ENCODE measurements at places on chromosomes 1 and 21.
A peak's percentile ranks its signal among the peaks of the same experiment; 100 is the strongest.

- no peak for DNase-seq
These were observed 1.0 kb downstream of the MRAP start for GRCh38 chr21:32299695-32300094.

DNA sequence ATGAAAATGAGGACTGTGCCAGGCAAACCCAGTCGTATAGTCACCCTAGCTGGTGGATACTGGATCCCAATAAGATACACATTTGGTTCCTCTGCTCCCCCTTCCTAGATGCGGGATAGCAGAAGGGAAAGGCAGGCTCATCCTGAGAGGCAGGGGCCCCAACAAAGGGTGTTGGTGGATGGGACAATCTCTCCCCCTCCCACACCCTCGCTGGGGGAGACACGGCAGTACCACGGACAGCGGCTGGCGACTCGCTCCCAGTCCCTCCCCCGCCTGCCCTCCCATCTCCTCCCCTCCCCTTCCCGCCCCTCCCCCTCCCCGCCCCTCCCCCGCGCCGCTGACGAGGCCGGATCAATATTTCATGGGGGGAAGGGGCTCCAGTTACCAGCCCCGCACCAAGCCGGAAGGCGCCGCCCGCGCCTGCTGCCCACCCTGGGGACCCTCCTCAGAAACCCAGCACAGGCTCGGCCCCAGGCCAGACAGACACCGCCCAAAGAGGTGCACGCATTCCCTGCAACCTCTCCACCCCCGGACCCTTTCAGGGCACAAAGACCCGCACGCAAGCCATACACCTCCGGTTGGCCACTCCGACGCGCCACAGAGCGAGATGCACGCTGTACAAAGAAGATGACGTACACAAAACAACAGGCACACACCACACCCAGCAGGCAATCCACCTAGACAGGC is 11.5 kb downstream of the RIMS3 start:
- DNase-seq: no peak

DNA sequence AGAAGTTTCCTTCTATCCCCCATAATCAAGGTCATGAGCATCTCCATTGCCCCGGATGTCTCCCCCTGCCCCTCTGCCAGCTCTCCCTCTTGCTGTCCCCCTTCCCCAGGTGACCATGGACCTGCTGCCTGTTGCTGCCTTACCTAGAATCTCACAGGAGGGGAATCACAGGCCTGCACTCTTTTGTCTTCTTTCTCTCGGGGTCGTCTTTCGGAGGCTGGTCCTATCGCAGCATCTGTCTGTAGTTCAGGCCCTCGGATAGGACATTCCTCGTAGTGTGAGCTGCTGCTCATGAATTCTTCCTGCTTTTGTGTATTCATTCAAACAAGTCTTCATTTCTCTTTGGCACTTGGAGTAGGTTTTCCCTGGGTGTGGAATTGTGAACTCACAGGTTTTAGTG is 39.9 kb upstream of the ACTRT2 start:
- DNase-seq: no peak

DNA sequence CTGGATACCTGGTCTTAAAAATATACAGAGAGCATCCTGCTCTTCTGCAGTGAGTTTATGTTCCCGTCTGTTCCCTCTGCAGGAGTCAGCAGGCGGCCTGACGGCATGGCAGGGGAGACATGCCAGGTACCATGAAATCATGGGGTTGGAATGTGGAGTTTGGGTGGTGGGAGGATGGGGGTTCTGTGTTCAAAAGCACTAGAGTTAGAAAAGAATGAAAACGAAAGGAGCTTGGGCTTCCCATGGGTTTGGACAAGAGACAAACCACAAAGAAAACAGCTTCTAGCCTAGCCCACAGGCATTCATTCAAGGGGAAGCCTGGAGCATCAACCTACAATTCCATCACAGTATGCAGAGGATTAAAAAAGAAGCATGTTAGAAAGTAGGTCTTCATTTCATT is 59.9 kb downstream of the WARS2 start:
- DNase-seq: no peak

DNA sequence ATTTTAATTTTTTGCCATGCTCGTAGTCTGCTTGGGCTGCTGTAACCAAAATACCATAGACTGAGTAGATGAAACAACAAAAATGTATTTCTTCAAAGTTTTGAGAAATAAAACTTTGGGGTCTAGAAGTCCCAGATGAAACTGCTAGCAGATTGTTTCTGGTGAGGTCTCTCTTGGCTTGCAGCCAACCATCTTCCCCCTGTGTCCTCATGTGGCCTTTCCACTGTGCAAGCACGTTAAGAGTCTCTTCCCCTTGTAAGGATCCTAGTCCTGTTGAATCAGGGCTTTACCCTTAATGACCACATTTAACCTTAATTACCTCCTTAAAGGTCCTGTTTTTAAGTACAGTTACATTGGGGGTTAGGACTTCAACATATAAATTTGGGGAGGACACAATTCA is 86.6 kb downstream of the PTBP2 start:
- DNase-seq: no peak

GRCh38 chr1:175933801-175934200 is 190.4 kb upstream of the TNR start:
- no peak for DNase-seq

GRCh38 chr1:89901957-89902669 is 81.3 kb downstream of the LRRC8D start:
- no peak for DNase-seq

DNA sequence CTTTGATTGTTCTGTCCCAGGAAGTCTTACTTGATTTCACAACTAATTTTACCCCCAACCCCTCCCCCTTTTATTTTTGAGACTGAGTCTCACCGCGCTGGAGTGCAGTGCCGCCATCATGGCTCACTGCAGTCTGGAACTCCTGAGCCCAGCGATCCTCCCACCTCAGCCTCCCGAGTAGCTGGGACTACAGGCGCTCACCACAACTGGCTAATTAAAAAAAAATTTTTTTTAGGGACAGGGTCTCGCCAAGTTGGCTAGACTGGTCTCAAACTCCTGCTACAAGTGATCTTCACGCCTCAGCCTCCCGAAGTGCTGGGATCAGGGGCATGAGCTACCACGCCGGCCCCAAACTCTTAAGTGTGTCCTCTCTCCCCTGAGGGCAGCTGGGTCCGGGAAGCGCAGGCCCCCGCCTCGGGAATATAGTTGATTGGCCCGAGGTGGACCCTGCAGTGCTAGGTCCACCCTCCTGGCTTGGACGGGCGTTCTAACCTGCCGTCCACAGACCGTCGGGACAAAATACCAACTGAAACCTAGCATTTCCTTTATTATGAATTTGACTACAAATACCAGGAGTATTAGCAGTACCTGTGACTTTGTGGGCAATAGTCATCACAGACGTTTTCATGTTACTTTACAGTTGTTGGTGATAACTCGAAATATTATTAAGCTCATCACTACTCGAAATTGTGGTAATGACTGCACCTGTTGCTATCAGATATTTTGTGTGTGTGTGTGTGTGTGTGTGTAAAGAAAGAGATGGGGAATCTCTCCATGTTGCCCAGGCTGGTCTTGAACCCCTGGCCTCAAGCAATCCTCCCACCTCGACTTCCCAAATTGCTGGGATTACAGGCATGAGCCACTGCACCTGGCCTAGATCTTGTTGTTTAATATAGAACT is 642 bp upstream of the PARP1 start:
- no peak for DNase-seq

- DNase-seq: no peak
These were observed 55.8 kb upstream of the CLDN14 start for GRCh38 chr21:36535618-36536241.

DNA sequence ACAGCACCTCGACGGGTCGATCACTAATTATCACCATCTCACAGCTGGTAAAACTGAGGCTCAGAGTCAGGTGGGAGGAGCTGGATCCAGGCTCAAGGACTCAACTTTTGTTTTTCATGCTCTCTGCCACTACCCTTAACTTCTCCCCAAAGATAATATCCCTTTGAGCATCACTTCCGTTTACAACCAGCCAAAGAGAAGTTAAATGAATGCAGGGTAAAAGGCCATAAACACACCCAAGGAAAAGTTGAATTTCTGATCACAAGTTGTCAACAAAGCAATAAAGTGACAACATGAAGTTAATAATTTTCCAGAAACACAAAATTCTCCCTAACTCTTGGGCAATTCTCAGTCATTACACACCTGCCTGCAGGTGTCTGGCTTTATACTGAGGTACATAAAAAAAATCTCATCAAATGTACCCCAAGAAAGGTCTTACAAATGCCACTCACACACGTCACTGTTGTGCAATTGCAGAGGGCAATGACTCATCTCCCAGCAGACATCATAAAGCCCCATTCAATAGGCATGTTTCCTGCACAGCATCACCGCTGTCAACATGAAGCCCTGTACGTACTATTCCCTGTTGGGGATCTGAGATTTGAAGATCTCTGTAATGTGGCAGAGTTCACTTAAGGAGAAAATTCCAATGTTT is 3.4 kb downstream of the OR2T11 start:
- no peak for DNase-seq

GRCh38 chr1:200989337-200989736 is 34.2 kb downstream of the KIF21B start:
- no peak for DNase-seq

GRCh38 chr1:88661951-88662699 is 21.9 kb upstream of the PKN2 start:
- DNase-seq: no peak

- DNase-seq: no peak
These were observed 793 bp upstream of the FMO1 start for GRCh38 chr1:171247501-171247900.

- no peak for DNase-seq
These were observed 30.6 kb downstream of the CDCP2 start for GRCh38 chr1:54122135-54122751.

GRCh38 chr1:28175955-28176485 is 470 bp downstream of the PTAFR start:
- DNase-seq: no peak

DNA sequence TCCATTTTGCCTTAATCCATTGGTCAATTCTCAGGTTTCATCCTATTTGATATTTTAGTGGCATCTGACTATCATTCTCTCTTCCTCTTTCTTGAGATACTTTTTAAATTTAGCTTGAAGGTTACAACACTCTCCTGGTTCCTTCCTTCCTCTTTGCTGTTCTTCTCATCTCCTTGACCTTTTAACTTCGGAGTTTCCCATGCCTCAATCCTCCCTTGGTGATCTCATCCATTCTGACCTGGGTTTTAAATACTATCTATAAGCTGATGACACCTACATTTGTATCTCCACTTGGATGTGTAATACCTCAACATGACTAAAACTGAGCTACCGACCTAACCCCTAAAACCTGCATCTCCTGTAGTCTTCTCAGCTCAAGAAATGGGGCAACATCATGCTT is 4.8 kb upstream of the ZNF687 start:
- no peak for DNase-seq

GRCh38 chr21:33478935-33479678 is 667 bp downstream of the TMEM50B start:
- DNase-seq: peak; percentile 29

DNA sequence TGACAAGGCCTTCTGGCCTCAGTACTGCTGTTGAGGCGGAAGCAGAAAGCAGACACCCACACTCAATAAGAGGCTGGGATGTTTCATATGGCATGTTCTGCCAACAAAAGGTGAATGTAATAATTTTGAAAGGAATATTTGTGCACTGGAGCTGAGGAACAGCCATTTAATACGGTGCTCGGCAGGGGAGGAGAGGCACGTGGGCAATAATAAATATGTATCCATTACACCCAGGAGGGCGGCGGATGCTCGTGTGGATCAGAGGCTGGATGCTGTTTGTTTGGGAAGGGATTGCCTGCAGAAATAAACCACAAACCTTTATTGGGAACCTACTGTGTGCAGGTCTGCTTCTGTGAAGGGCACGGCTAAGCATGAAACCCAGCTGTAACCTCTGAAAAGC is 92.0 kb downstream of the VWA5B1 start:
- DNase-seq: no peak

DNA sequence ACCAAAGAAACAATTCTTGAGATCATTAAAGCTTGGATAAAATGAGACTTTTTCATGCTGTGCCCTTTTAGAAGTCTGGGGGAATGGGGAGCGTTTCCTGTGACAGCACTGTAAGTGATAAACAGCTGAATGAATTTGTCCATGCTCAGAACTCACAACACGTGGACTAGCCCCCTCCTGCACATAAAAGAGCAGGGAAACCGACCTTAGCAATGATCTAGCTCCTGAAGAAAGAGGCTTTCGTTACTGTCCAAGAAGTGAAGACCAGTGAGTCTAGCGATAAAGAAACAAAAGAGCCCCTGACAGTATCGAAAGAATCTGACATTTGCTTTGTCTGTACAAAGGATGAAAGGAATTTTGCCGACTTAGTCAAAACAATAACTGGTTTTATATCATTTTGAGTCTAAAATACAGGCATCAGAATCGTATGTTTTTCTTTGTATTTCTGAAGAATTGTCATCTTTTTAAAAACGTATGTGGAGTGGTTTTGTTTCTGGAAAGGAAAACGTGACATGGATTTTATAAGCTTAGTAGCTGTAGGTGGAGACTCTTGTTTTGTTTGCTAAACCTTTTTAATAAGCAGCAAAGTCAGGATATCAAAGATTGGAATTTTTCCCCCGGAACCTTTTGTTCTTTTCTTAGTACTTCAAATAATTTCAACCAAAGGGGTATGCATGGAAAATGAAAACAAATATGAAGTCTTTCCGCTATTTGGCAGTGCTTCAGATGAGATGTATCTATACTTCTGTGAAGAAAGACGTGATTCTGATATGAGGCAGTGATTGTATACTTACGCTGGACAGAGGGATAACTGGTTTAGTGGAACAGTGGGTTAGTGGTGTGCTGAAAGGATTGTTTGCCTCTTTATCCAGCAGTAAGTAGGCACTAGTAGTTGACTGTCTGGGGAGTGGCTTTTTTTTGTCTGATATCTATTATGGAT is 61.0 kb downstream of the MAST2 start:
- no peak for DNase-seq

- DNase-seq: no peak
These were observed 15.0 kb upstream of the FAAP20 start for GRCh38 chr1:2209400-2210083.

GRCh38 chr21:15080526-15080925 is 15.7 kb upstream of the NRIP1 start:
- no peak for DNase-seq

- no peak for DNase-seq
These were observed 238.0 kb upstream of the NCAM2 start for GRCh38 chr21:20760221-20760620.

GRCh38 chr1:9448132-9449109 is 90.8 kb upstream of the SLC25A33 start:
- DNase-seq: no peak

- no peak for DNase-seq
These were observed 218.7 kb upstream of the TMEM51 start for GRCh38 chr1:14934867-14935266.

DNA sequence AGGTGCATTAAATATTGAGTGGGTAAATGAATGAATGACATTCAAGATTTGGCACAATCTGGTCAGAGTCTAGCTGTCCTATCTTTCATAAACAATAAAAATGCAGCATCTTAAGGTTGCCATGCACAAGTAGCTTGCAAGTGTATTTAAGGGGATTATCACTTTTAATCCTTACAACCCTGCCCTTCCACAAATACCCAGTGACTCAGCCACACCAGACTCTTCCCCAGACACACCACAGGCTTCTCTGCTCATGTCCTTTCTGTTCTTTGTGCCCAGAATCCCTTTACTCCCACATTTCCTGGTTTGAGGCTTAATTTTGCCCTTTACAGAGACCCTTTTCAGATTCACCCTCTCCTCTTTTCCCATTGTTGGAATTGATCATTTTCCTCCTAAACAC is 59.8 kb downstream of the KIRREL1 start:
- no peak for DNase-seq
